Omental fat pad (tissue), 4 donors: ENCODE measurements at places on chromosomes 11 and 22. TPM values are rescaled to one million over a fixed set of nuclear protein-coding genes. Genes with fewer than 3 reads are reported as not detected.

DNA sequence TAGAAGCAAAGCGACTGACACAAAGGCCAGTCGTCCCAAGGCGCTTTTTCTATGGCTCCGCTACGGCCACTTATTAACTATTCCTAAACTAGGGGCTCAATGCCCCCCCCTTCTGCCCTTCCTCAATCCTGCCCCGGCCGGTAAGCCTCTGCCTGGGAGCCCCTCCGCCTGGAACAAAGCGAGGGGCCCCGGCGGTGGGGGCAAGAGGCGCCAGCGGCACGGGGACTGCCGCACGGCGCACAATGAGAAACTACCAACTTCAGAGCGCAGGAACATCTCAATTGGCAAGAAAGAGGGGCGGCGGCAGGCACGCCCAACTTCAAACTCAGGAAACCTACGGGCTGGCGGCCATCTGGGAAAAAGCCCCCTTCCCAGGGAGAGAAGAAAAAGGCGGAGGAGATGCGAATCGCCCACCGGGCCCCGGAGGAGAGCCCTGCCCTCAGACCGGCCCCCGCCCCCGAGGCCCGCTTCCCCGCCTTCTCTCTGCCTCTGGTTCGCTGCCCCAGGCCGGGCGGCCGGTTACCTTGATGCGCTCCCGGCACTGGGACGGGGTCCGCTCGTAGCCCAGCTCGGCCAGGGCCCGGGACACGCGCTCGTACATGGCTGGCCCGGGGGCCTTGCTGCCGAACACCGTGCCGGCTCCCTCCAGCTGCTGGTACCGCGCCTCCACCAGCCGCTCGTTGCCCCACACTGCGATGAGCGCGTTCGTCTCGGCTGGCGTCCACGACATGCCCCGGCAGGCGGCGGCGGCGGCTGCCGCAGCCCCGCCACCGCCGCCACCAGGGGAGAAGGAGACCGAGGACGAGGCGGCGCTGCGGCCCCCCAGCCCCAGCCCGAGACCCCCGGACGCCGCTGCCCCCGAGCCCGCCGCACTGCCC is 619 bp downstream of the MSANTD2 start:
- no peak for DNase-seq

DNA sequence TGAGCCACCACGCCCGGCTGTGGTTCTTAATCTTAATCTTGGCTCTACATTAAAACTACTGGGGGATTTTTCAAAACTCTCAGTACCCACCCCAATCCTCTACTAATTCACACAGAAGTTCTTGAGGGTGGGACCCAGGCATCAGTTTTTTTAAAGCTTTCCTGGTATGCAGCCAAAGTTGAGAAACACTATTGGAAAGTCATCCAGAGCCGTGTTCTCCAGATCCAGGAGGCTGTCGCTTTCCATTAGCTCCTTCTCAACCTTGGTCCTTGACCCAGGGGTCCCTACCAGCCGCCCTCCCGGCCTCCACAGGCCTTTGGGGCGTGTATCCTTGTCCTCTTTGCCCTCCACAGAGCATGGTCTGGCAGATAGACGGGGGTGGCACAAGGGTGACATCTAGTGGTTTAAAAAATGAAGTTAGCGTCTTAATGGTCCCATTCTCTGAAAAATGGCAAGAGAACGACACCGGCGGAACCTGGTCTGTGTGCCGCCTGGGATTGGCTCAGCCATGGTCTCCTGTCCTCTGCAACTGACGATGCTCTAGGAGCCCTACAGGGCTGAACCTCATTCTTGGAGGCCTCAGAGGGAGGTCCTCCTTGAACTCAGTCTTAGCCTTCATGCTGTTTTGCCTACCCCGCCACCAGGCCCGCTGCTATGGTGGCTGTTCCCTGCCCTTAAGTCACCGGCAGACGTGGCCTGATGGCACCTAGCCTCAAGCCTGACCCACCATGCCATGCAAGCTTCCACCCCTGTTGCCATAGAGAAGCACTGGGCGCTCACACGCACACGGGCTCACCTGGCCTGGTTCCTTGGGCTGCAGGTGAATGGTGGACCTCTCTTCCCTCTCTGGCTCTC is 152.0 kb upstream of the SYN3 start:
- DNase-seq = no peak

- DNase-seq = peak; percentile 62
These were observed 1.7 kb downstream of the SMTN start for GRCh38 chr22:31082606-31083376.

RASGRP2 gene
- 9.3 TPM for total RNA-seq

GRCh38 chr11:72233773-72234513 is 9.4 kb downstream of the INPPL1 start:
- DNase-seq = no peak

GRCh38 chr11:94866936-94867795 is 99.0 kb downstream of the AMOTL1 start:
- DNase-seq = no peak
